ENCODE measurements at places on chromosomes 13 and 19. TPM values are rescaled to one million over a fixed set of nuclear protein-coding genes. Genes with fewer than 3 reads are reported as not detected.

GRCh38 chr19:47001584-47001983 is 18.1 kb upstream of the NPAS1 start:
- DNase-seq = no peak

DNA sequence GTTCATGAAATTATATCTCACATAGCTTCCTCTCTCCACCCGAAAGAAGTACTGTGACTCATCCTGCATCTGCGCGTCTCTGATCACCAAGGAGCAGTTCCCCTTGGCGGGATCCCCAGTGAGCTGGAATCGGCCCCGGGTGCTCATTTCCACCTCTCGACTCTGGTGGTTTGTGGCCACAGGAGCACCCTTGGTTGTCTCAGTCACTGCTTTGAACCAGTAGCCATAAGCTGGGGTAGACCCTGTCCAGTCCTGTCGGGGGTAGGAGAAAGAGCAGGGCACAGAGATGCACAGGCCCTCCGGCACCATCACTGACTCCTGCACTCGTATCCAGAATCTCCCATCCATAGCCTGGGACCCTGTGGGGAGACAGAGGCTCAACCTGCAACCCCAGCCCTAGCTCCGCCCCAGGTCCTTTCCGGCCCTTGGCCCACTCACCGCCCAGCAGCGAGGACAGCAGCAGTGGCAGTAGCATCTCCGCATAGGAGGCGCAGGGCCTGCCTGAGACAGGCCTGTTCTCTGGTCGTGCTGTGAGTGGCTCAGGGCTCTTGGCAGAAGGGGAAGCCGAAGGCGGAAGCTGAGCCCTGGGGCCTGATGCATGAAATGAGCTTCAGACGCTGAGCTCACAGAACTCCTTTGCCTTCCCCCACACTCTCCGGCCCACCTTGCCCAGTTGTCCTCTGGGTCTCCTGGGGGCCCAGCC is at the start of gene SIGLEC10:
Gene SIGLEC10 (minus strand): TSS at position 536 of the 703 bp plus-strand sequence. CDS start 61 bp downstream, at position 475.
- peak; percentile 73 for DNase-seq

GRCh38 chr19:7870571-7871436 is 3.4 kb downstream of the PRR36 start:
- peak; percentile 85 for DNase-seq

DNA sequence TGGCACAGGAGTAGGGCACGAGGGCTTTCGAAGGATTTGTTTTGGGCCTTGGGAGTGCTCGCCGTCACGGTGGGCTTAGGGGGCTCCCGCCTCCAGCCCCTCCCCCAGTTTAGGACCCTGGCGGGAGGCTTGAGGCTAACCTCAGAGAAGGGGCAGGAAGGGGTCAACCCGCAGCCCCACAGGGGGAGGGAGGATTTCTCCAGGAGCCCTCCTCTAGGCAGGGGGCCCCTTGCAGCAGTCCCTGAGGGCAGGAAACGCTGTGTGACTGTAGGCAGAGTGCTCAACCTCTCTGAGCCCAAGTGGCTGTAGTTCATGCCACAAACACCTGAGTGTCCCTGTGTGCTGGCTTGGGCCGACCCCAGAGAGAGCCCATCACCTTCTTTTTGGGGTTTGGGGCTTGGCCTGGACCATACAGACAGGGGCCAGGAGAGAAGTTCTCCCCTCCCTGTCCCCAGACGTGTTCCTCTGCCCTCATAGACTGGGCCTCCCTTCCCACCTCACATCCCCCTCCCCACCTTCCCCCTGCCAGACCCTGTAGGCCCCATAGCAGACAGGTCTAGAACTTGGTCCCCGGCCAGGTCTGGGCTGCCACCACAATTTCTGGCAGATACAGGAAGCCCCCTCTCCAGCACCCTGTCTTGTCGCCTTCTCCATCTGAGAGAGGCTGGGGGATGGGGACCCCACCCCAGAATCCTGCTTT is 8.1 kb downstream of the ISYNA1 start:
- no peak for DNase-seq

DNA sequence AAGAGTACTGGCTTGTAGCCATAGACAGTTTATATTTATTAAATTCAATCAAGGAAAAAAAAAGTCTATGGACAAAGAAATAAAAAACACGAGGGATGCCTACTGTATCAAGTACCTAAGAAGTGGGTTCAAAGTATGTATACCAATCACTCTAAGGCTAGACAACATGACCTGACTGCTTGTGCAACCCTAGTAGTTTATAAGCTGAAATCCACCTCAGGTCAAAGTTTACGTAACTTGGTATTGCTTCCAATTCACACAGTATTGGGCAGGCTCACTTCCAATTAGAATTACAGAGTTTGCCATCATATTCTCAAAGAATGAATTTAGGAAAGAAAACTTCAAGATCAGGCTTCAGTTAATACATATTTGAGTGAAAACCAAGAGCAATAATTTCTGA is 657.8 kb downstream of the DACH1 start:
- no peak for DNase-seq

DNA sequence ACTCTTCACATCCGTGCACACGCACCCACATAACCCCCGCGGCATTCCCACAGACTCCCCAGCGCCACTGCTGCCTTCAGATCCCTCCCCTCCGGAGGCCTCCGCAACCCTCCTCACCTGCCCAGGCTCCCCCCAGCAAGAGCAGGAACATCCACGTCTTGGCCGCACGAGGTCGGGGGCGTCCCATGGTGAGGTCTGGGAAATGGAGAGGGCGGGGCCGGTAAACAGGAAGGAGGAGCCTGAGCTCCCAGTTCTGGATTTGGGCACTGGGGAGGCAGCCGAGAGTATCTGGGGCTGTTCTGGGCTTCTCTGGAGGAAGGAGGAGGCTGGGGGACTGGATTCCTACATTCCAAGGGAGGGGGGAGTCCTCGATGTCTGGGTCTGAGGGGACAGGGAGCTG is 423 bp downstream of the KLK8 start:
- DNase-seq = no peak

- peak; percentile 30 for DNase-seq
Measured at GRCh38 chr19:38685666-38686529, 38.4 kb downstream of the ACTN4 start.

GRCh38 chr13:39119422-39119821 is 81.2 kb downstream of the NHLRC3 start:
- DNase-seq = no peak

GRCh38 chr13:41651413-41652058 is 194.2 kb downstream of the RGCC start:
- DNase-seq = no peak

DNA sequence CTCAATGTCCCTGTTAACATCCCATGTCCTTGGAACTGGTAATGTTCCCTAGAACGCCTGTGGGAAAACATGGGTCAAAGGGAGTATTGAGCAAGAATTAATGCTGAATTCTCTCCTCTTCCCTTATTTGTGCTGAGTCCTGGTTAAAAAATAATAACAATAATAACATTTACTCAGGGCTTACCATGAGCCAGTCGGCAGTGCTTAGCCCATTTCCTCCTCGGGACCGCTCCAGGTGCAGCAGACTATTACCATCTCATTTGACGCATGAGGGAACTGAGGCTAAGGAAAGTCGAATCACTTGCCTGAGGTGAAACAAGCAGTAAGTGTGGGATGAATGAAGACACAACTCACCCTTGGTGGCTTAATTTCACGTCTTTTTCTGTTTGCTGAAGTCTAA is 33.6 kb upstream of the SLC15A1 start:
- no peak for DNase-seq

DNA sequence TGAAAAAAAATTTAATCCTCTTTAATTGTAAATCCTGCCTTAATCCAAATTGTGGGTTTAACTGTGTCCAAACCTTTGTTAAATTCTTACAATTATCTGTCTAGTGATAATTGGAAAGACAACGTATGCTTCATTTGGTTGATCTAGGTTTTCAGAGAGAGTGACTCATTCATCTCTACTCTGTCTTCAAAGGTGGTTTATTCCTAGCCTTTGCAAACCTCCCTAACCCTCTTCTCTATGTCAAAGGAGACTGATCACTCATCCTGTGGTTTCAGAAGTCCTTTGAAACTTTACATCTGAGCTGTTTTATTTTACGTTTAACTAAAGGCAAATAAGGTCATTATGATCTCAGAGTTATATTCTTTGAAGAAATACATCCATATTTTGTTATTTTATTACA is 8.8 kb upstream of the OXGR1 start:
- DNase-seq = no peak

DNA sequence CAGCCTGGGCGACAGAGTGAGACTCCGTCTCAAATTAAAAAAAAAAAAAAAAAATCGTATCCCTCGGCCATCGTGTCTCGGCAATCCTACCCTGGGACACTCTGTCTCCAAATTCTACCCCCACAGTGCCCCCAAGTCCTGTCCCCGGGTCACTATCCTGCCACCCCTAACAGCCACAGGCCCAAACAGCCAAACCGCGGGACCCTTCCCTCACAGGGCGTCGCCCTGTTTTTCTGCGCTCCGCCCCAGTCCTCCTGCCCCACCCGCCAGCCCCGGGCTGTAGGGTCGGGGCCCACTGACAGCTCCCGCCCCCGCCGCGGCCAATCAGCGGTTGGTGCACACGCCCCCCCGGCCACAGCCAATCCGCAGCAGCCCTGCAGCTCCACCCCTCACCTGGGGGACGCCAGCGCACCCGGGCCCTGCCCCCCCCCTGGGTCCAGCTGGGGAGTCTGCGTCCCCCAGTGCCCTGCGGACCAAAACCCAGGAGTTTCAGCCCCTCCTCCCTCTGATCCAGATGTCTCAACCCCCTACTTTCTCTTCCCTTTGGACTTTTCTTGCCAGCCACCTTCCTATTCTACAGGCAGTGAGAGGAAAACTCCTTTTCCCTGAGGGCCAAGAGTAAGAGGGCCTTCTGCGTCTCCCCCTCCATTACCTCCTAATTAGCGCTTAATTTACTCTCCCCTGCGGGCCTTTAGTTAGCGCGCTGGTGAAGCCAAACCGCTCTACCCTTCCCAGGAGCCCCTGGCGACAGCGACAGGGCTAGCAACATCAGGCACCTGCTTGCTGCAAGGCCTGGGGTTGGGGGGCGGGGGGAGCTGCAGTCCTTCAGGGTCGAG is 1.5 kb upstream of the BCAT2 start:
- peak; percentile 78 for DNase-seq

GRCh38 chr19:4414800-4415321 is 12.4 kb downstream of the CHAF1A start:
- DNase-seq = no peak

- DNase-seq = no peak
Measured at GRCh38 chr13:70043685-70044084, 63.9 kb upstream of the ATXN8OS start.

DNA sequence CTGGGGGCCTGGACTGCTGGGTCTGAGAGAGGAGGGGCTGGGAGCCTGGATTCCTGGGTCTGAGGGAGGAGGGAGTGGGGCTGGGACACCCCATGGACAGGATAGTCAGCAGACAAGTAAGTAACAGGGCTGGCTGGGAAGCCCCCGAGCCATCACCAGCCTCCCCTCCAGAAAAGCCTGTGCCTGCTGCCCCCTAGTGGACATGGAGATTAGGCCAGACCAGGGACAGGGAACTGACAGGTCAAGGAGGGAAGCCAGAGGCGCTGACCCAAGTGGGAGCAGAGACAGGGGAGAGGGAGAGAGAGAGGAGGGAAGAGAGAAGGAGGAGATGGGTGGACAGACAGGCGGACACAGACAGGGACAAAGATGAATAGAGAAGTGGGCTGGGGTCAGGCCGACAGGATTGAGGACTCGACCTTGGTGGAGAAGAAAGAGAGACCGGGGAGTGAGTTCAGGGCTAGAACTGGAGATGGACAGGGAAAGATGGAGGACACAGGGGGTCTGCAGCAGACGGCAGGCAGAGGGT is 6.7 kb upstream of the ERFL start:
- DNase-seq = peak; percentile 89

DNA sequence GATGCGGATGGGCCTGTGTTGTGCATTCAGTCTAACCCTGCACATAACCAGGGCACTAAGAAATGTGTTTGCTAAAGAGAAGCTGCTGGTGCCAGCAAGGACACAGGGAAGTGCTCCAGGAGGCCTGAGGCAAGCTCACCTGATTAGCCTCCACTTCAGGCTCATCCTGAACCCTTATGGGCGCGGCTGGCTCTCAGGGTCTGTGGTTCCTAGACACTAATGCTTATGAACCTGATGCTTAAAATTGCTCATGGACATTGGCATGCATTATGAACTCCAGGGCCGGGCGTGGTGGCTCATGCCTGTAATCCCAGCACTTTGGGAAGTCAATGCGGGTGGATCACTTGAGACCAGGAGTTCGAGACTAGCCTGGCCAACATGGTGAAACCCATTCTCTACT is 34.3 kb downstream of the SERP2 start:
- no peak for DNase-seq

FAM216B gene
- total RNA-seq = not detected

ZNF302 gene
- total RNA-seq = 17.6 TPM

VSTM2B gene
- total RNA-seq = not detected

ITGBL1 gene
- not detected for total RNA-seq

CEACAM7 gene
- total RNA-seq = not detected

WDR88 gene
- 0.21 TPM for total RNA-seq

KRTDAP gene
- total RNA-seq = not detected
